ENCODE measurements at places on chromosomes 1 and 21.

DNA sequence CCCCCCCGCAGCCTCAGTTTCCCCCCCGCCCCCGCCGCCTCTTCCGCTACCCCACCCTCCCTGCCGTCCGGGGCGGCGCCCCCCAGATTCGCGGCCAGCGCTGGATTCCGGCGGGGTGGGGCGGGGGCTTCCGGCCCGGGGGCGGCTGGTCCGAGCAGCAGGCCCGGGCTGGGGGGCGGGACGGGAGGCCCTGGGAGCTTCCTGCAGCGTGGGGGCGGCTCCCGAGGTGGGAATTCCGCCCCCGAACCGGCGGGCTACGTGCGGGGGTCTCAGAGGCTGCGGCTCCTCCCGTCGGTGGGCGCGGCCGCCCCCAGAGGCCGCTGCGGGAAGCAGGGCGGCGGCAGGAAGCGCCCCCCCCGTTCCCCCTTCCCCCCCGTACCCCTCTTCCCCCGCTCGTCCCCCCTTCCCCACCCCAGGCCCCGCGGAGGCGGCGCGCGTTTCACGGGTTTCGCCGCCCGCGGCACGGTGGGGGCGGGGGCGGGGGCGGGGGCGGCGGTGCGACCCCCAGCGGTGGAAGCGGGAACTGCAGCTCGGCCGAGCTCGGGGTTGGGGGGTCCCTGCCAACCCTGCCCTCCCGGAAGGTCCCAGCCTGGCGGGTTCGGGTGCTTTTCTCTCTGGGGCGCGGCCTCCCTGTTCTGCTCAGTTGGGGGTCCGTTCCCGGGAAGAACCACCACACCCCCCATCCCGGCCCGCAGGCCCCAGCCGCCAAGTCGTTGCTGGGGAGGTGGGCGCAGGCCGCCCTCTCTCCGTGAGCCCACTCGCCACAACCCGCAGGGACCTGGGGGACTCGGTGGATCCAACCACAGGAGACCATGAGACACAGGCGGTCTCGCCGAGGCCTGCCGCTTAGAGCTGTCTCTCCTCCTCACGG is 76.3 kb downstream of the MORN1 start:
- DNase-seq: peak; percentile 57

- peak; percentile 54 for DNase-seq
Measured at GRCh38 chr1:115063228-115063901, 25.9 kb downstream of the TSPAN2 start.

- no peak for DNase-seq
Measured at GRCh38 chr1:4668743-4669700, 14.6 kb downstream of the AJAP1 start.

GRCh38 chr21:18801468-18801867 is 397.9 kb upstream of the TMPRSS15 start:
- DNase-seq: no peak

DNA sequence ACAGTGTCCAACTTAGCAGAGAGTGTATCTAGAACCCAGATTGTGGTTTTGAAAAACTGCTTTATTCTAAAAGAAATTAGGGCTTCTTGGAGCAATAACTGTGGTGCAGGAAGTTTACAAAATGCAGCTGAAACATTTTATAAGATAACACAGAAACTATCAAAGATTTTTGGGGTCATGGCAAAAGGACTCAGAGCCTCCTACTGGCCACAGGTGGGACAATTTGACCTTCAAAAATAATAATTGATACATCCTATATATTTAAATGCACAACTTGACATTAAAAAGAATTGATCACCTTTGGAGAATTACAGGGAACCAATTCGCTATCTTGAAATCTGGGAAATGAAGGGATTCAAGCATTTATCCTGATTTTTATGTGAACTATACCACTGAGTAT is 235.2 kb downstream of the RPS6KC1 start:
- DNase-seq: no peak

- DNase-seq: peak; percentile 6
Measured at GRCh38 chr1:53681977-53682685, 56.8 kb downstream of the GLIS1 start.

GRCh38 chr1:115237507-115237906 is 100.5 kb downstream of the NGF start:
- no peak for DNase-seq

DNA sequence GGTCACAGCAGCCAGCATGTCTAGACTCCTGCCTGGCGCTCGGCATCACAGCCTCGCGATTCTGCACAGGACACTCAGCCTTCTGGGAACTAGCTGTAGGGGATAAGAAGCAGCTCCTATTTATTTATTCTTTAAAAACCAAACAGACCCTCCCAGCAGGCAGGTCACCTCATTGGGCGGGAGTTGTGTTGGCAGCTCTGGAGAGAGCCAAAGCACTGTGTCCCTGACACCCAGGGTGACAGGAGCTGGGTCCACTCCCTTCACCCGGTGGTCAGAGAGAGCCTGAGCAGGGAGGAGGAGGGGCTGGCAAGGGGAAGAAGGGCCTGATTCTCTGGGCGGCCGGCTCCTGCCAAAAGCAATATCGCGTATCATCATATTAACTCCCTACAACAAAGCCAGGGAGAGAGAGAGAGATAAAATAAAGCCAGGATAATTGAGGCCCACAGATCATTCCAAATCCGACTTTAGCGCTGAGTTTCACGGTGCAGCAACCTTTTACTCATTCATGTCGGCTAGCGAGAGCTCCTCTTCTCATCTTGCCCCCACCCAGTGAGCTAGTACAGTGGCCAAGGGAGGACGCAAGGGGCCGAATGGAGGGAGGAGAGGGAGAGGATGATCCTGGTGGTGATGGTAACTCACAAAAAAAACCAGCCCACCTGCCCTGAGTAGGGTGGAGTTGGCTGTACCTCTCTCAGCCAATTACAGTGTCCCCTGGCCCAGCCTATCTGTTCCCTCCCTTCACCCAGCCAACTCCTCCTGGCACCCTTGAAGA is 79.8 kb upstream of the IFFO2 start:
- no peak for DNase-seq

- no peak for DNase-seq
Measured at GRCh38 chr1:81690676-81691453, 109.9 kb upstream of the ADGRL2 start.

- no peak for DNase-seq
Measured at GRCh38 chr1:64514197-64514765, 44.4 kb downstream of the CACHD1 start.

GRCh38 chr1:159791031-159791430 is 10.3 kb downstream of the DUSP23 start:
- no peak for DNase-seq

GRCh38 chr1:87684713-87685205 is 356.1 kb downstream of the LMO4 start:
- no peak for DNase-seq

- no peak for DNase-seq
Measured at GRCh38 chr1:101546885-101547284, 310.1 kb downstream of the S1PR1 start.

GRCh38 chr1:43388613-43389012 is 987 bp downstream of the MED8 start:
- DNase-seq: no peak

- no peak for DNase-seq
Measured at GRCh38 chr1:65250826-65251225, 58.5 kb upstream of the DNAJC6 start.

DNA sequence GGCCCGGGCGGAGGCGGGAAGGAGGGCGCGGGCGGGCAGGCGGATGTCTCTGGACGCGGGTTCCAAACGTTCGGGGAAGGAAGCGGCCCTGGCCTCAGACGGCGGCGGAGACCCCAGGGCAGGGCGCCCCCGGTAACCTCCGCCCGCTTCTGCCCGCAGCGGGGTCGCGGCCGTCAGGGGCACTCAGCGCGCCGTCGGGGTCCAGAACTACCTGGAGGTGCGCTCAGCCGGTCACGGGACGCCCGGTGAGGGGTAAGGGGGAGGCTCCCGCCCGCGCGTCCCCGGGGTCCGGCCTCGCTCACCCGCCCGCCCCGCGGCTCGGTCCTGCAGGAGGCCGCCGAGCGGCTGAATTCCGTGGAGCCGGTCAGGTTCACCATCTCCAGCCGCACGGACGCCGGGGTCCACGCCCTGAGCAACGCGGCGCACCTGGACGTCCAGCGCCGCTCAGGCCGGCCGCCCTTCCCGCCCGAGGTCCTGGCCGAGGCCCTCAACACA is 406 bp downstream of the PUSL1 start:
- DNase-seq: no peak

DNA sequence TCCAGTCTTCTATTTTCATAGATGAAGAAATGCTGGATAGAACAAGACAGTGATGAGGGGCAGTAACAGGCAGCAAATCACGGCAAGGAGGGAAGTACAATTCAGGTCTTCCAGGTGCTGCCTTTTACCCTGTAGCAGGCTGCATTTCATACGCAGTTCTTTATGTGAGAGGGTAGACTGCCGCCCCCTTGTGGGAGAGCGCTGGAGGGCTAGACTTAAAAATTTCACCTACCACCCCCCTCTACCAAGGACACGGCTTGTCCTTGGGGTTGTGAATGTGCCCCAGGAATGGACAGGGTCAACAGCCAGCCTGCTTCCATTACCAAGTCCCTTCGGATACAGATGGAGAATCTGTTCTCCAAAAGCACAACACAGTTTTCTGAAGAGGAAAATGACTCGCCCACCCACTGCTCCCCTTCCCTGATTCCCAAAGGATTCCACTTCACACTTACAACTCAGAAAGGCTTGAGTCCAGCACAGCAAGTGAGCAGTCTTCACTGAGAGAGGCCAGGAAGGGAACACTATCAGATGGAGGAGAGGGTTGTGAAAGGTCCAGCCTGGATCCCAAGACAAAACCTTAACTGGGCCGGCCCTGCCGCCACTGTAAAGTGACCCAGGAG is 7.4 kb downstream of the WDR77 start:
- peak; percentile 65 for DNase-seq

DNA sequence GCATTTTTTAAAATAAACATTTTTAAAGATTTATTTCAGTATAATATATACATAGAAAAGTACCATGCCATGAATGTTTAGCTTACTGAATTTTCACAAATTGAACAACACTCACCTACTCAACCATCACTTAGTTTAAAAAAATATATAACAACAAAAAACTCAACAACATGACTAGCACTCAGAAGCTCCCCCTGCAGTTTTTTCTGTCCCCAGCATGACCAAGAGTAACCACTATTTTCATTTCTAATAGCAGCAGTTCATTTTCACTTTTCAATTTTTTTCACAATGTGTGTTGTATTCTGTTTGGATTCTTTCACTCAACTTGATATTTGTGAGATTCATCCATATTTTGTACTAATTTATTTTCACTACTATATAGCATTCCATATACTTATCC is 162.3 kb upstream of the POGK start:
- DNase-seq: no peak

All from CD4-positive, alpha-beta T cell treated with Interleukin-6 at 100 ng/mL for 8 hours (primary cell).